HEK293T (cell line): ENCODE measurements at places on chromosomes 1 and 21.

DNA sequence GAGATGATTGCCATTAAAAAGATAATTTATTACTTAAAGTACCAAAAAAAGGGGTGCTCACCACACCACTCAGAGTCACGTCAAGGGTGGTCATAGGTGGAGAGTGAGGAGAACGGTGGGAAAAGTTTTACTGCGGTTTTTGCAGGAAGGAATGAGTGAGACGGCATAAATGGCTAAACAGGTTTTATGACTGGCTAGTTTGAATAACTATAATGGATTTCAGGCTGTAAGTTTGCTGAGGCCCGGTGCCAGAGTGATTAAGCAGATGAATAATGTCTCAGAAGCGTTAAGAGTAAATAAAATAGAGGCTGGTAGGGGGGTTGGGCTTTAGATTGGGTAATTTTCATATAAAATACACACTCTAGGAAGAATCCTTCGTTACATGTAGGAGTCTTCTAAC, 1337.8 kb downstream of the AMY1C start:
- DNase-seq = no peak

- no peak for DNase-seq
Observed at GRCh38 chr21:42839271-42840231, 39.8 kb downstream of the WDR4 start.

GRCh38 chr1:235999259-235999925, 65.5 kb downstream of the NID1 start:
- DNase-seq = no peak

GRCh38 chr1:32232558-32233304, 10.5 kb downstream of the EIF3I start:
- no peak for DNase-seq

DNA sequence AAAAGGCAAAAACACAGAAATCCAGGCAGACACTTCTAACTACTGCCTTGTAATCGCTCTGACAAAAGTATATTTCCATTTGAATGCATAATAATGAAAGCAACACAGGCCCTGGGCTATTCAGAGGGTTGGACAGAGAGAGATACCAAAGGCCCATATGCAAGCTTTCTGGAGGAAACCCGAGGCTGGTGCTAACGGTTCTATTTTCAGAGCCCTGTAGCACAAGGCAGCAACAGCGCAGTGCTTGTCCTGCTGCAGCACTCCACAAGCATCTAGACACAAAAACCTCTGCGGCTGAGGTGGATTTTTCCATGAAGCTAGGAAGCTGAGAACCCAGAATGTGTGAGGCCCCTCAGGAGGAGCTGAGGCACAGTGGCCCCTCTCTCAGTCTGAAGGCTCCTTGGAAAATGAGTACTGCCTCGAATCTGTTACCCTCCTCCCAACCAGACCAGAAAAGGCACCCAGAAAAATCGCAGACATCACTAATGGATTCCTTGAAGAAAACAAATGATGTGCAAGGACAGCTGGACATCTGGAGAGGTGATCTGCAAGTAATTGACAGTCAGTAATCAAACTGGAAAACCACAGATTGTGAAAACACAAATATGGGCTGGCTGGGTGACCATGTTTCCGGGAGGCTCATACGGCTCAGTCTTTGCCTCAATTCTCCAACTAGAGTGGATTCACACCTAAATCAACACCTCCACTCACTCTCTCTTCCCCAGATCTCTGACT, 54.0 kb downstream of the COLGALT2 start:
- no peak for DNase-seq

DNA sequence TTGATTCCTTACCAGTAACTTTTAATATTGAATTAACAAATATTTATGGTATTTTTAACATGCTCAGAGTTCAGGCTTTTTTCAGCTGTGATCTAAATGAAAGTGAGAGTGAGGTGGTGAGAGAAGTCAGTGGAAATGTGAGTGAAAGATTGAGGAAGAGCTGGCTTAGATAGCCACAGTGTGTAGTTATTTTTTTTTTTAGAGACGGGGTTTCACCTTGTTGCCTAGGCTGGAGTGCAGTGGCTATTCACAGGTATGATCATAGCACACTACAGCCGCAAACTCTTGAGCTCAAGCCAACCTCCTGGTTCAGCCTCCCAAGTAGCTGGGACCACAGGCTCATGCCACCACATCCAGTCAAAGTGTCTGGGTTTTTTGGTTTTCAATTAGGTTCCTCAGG, 10.9 kb downstream of the RNF11 start:
- DNase-seq = no peak

DNA sequence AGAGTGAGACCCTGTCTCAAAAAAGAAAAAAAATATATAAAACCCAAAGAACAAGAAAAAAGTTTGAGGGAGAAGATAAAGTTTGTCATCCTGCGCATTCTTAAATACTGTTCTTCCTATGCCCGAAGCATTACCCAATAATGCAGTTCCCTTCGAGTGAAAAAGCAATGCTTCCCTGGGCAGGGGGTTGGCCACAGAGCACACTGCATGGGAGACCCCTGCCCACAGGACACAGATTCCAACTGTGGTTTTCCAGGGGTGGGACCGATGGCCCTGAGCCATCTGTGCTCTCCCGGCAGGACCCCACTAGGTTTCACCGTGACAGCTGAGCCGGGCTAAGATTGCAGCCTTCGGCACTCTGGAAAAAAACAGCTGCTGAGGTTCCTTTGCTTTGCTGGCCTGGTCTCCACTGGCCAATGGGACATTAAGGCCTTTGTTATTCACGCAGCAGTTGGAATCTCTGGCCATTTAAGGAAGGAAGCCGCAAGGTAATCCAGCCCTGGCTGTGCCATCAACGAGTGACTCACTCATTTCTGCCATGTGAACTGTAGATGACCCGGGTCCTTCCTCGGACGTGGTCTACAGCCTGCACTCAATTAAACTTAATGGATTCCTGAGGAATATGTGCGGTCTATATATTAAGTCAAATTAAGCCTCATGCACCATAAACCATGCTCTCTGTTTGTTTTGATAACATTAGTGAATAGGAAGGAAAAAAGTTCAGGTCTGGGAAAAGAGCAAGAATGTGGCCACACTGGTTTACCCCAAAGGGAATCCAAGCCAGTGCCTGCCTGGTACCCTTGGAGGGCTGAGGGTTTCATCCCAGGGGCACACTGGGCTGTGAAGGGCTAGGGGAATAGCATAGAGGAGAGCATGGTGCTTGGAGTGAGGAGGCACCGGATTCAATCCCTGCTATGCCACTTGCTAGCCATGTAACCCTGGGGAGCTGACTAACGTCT, 163.2 kb downstream of the ZBTB18 start:
- DNase-seq = peak; percentile 73

DNA sequence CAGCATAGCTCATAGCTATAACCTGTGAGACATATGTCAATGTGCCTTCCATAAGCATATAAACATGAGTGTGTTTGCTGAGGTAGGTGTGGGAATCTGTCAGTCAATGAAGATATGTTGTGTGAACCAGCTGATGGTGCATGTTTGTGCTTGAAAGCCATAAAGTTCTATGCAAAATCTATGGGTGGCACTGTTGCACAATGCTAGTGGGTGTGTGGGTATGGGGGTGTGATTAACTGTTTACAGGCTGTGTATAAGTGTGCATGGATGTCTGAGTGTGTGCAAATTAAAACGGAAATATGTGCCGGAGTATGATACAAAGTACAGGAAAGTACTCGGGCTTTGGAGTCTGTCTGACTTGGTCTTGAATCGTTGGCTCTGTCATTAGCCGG, 1.0 kb upstream of the ATP2B4 start:
- peak; percentile 31 for DNase-seq

DNA sequence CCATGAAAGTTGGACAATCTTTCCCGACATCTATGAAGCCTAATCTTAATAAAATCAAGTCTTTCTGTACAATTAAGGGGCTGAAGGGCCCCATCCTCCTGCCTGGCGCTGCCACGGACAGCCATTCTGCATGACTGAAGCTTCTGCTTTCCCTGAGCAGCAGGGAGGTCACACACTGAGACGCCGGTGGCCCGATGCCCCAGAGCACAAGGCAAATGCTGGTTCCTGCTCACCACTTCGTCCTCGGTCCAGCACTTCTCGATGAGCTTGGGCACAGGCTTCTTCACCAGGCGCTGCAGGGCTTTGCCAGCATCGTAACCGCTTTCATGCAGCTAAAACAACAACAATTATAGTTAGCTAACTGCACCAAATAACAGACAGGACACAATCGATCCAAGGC, 147.8 kb downstream of the SLC45A1 start:
- DNase-seq = no peak

- DNase-seq = peak; percentile 57
Observed at GRCh38 chr21:31872452-31873274, at the start of gene HUNK. TSS of gene HUNK (plus strand) at chr21:31873020. CDS start at chr21:31873675, 655 bp downstream.
